ENCODE measurements at places on chromosomes 5 and 9.

- no peak for DNase-seq
Observed at GRCh38 chr9:116760636-116761035, 73.5 kb downstream of the TRIM32 start.

- DNase-seq: no peak
Observed at GRCh38 chr5:35847491-35847890, 9.2 kb upstream of the IL7R start.

GRCh38 chr5:15501091-15501791 is 1.3 kb downstream of the FBXL7 start:
- DNase-seq: no peak

DNA sequence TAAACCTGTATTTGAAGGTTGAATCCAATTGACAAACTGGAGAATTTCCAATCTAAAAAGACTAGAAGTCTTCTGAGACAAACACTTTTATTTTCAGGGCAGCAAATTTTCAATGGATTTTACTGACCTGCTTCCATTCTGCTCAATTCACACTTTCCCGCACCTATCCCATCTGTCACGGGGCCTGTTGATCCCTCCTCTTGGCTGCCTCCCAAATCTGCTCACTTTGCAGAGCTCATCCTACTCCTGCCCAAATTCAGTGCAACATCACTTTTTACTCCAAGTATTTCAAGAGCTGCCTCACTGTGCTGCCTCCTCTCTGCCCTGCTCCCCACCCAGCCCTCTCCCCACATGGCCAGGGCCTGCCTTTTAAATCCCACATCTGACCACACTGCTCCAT is 35.1 kb downstream of the GOLM1 start:
- DNase-seq: no peak

GRCh38 chr5:122730456-122730855 is 44.4 kb upstream of the SNX2 start:
- DNase-seq: no peak

DNA sequence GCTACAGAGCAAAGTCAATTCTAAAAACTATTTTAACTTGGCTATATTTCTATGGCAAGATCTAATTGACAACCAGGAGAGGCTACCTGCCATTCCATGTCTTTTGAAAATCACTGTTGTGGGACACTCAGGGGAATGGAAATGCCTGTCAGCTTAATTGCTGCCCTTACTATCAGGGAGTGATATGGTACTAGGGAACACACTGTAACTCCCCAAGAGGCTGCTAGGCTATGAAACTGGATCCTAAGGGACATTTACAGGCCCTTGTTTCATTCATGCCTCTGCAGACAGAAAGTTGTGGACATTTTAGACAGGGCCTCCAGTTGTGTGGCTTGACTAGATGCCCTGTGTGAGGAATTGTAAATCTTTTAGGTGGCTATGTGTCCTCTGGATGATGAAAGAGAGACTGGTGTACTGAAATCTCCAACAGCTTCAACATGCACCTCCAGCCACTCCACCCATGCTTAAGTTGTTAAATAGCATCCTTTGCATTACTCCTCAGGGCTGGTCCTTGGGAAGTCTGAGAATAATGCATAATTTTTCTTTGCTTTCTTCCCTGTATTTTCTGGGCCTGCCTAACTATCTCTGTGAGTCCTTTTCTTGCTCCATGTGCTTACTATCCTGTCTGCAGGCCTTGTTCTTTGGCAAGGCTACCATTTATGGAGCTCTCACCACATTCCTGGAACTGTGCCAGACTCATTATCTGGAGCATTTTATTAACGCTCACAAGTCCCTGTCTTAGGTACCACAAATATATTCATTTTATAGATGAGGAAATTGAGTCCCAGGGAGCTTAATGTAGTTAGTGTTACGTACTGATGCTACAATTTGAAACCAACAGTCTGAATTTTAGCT is 3.2 kb downstream of the MROH2B start:
- no peak for DNase-seq

GRCh38 chr9:120723565-120723964 is 9.3 kb upstream of the MEGF9 start:
- DNase-seq: no peak

DNA sequence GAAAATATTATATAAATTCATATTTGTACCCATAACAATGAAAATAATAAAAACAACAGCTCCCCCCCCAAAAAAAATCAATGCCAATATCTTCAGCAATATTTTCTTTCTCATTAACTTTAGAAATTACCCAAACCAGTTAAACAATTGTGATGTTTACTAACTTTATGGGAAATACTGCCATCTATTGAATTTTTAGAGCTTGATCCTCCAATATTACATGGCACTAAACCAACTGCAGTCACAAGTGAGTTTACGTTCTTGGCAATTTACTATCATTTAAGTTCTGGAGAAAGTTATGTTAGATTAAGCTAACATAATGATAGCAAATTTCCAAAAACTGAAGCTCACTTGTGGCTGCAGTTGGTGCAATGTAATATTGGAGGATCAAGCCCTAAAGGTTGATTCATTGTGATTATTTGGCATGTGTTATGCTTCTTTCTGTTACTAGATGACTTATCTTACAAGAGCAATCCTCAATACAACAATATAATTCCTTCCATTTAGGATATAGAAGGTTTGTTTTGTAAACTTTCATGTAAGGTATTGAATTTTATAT is 379.5 kb downstream of the CDH18 start:
- DNase-seq: no peak
